ENCODE measurements at places on chromosomes 7 and 10.
A peak's percentile ranks its signal among the peaks of the same experiment; 100 is the strongest.

- no peak for DNase-seq
Observed at GRCh38 chr10:113284635-113285034, 268.2 kb upstream of the HABP2 start.

DNA sequence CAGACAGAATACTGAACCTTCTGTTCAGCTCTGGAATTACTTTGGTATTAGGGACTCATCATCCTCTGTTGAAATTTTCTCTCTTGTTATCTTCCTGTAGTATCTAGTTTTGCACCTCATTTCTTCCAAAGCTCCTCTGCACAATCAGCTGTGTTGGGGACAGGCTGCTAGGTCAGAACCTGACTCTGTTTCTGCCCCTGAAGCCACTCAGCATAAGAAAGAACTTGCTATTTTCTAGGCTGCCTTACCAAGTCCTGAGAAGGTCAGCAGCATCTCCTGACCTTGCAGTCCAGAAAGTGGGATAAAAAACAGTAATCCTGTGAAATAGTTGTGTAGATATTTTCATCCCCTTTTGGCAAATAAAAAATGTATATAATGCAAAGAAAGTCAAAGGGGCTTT is 862.6 kb downstream of the SORCS3 start:
- no peak for DNase-seq

DNA sequence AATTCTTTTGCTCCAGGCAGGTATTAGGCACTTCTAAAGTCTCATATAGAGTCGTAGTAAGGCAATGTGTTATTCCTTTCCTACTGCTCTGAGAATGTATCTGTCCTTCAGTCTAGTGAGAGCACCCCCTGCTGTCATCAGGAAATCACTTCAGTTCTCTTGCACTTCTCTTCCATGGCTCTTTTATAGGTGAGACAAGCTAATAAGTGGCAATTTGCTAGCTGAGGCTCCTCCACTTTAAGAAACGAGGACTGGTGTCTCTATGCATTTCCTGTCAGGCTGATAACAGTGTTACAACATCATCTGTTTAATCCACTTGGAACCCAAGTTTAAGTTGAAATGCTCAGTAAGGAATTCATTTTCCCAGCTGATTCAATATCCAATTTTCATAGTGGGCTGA is 350.6 kb downstream of the TFEC start:
- DNase-seq, result no peak

DNA sequence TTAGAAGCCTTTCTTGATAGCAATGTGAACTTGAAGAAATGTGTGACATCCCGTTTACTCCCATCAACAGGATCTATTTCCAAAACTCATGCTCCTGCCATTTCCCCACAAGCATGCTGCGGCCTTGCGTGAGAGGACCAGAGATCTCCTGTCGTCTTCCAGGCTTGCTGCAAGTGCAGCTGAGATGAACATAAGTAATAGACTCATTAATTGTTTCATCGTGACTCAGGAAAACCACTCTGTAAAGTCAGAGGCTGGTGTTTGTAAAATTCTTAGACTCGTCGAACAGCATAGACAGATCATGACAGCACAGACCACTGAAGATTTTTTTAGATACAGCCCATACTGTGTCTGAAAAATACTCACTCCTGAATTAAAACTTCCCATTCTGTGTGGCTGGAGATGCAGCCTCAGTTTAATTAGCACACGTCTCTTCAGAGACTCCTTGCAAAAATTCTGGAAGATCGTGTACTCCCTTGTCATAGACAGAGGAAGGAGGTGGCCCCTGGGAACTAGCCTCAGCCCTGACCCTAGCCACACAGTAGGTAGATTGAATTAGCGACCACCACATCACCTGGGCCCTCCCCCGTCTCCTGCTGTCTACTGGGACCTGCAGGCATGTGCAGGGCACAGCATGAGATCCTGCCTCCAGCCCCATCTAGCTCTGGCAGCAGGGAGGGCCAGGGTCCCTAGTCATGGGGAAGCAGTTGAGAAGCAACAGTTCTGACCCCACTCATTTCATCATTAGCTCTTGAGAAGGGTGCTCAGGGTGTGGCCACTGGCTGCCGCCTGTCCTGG is 226.0 kb downstream of the CELF2 start:
- no peak for DNase-seq

GRCh38 chr10:71270301-71271220 is 48.5 kb upstream of the SLC29A3 start:
- no peak for DNase-seq

GRCh38 chr10:12471135-12471534 is 121.8 kb downstream of the CAMK1D start:
- no peak for DNase-seq

GRCh38 chr10:97870990-97871389 is 21.3 kb downstream of the GOLGA7B start:
- no peak for DNase-seq

DNA sequence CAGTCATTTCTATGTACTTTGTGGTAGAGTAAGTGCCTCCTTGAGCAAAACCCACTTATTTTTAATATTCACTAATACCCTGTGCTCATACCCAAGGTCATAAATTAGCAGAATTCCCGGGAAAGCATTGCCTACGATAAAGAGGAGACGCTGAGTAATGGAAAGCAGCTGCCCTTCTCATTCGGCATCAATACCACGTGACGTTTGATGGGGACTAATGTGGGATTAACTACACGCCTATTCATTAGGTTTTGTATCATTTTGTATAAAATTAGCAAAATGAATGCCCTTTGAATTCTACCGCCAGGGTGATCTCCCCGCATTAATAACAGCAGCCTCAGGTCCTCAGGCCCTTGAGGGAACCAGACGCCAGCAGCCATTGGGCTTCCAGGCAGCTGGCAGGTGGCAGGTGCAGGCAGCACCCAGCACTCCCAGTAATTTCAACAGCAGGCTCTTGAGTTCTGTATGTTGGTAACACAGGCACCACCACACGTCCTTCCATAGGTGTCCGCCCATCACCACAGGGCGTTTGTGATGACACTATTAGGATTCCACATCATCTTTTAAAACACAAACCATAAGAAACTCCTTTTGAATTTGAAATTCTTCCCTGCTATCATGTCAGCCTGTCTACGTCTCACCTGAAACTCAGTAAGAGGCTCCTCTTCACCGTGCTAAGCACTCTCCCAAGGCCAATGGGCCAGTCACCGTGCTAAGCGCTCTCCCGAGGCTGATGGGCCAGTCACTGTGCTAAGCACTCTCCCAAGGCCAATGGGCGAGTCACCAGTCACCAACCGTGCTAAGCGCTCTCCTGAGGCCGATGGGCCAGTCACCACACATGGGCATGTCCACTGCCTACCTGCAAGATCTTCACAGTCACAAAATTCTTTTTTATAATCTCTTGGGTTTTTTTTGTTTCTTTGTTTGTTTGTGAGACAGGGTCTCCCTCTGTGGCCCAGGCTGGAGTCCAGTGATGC is 509.4 kb downstream of the PTPRN2 start:
- no peak for DNase-seq

DNA sequence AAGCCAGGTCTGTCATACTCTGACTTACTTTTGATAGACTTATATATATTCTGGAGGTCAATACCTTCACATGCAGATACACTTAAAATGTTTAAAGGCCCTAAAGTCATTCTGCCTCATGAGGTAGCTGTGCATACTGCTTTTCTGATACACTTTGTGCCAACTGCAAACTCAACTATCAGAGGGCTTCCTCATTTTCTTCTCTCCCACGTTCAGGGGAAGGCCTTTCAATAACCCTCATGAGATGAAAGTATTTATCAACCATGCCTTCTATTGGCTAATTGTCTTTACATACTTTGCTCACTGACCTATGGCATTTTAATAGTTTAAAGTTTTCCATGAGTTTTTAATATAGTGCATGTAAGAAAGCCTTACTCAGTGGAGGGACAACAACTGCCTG is 112.7 kb upstream of the AMPH start:
- no peak for DNase-seq

- DNase-seq, result peak; percentile 46
Observed at GRCh38 chr10:100999742-101000126, at the start of gene LZTS2. Gene LZTS2, plus strand, starts transcription at chr10:100999808. Its CDS starts 2,731 bp downstream, at chr10:101002539.

- no peak for DNase-seq
Observed at GRCh38 chr10:123512901-123513775, 153.0 kb upstream of the GPR26 start.

DNA sequence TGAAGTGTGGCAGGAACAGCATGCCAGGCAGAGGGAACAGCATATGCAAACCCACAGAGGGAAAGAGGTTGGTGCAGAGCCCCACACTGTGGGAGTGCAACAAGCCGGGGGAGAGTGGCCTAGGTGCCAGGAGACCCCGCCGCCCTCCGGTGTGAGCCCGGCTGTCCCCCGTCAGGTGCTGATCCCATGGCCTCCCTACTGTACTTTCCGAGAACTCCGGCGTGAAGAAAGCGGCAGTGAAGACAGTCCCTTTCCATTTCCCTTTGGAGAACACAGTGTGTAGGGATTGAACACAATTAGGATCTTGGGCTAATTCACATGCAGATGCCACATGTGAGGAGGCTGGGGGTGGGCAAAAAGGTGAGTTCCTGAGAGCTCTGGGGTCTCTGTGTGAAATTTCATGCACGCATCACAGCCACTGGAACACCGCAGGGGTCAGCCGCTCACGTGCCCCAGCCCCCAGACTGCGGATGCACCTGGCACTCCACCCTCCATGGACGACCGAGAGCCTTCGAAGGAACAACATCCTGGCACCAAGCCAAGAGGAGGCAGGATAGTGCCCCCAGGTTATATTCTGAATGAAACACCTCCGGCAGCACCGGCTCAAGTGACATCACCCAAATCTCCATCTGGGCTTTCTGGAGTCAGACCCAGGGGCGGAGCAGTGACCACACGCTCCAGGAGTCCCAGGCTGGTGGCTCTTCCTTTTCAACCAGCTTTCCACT is 82.1 kb upstream of the PPP2R2D start:
- DNase-seq, result peak; percentile 6

GRCh38 chr7:26900251-26900650 is 35.9 kb upstream of the SKAP2 start:
- no peak for DNase-seq

DNA sequence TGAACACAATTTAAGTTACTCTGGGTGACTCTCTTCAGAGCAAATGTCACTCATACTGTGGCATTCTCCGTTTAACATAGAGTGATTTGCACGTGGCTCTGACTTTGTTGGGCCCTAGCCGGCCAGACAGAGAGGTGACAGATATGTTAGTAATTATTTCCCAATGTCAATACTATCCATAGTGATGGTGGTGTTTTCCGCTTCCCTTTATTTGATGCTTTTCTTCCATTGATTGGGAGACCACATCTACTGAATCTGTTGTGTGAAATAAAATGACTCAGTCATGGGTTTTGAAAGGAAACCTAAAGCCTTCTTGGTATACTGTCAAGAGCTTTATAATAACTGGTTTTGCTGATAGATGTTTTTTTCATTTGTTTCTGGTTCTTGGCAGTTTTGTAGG is 7.4 kb downstream of the AVL9 start:
- no peak for DNase-seq

DNA sequence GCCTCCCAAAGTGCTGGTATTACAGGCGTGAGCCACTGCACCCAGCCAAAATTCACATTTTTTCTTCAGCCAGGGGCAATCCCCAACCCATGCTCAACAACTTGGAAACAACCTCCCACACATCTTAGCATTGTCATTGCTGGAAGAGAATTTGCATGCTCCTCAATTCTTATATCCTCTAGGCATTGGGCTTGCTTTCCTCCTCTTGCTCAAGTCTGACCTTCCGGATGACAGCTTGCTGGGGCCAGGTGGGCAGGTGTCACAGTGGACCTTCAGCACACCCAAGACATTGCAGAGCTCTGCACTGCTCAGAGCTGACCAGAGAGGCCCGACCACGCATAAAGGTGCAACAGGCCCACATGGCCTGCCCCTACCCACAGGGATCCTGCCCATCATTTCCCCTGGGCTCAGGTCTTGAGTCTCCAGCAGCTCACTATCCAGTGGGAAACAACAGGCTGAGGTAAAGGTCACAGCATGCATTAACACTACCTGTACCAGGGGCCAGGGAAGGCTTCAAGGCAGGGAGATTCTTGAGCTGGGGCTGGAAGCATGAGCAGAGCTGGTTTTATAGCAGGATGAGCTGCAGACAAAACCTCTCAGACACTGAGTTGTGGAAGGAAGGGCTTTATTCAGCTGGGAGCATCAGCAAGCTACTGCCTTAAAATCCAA is 6.8 kb upstream of the GPR15LG start:
- no peak for DNase-seq

- no peak for DNase-seq
Observed at GRCh38 chr7:106059556-106059955, 52.6 kb downstream of the SYPL1 start.

GRCh38 chr7:63030061-63030460 is 968.6 kb upstream of the ZNF722 start:
- no peak for DNase-seq

DNA sequence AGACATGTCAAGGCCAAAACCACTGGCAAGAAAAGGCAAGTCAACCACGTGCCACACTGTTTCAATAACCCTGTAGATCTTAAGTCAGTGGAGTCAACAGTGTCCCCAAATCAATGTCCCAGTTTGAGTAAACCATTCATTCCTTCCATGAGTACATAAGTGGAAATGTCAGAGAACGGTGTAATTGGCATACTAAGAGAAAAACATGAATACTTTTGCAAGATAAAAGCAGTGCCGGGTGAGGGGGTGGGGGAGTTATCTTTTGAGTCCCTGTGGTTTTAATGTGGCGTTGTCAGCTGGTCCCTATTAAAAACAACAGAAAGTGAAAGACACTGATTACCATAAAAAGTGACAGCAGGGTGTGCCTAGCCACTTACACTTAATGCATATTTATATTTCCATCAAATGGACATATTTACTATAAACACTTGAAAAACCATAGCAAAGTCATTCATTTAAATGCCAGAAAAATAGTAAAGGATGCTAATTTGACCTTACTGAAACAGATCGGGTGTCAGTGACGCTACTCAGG is 37.8 kb downstream of the RSU1 start:
- no peak for DNase-seq

DNA sequence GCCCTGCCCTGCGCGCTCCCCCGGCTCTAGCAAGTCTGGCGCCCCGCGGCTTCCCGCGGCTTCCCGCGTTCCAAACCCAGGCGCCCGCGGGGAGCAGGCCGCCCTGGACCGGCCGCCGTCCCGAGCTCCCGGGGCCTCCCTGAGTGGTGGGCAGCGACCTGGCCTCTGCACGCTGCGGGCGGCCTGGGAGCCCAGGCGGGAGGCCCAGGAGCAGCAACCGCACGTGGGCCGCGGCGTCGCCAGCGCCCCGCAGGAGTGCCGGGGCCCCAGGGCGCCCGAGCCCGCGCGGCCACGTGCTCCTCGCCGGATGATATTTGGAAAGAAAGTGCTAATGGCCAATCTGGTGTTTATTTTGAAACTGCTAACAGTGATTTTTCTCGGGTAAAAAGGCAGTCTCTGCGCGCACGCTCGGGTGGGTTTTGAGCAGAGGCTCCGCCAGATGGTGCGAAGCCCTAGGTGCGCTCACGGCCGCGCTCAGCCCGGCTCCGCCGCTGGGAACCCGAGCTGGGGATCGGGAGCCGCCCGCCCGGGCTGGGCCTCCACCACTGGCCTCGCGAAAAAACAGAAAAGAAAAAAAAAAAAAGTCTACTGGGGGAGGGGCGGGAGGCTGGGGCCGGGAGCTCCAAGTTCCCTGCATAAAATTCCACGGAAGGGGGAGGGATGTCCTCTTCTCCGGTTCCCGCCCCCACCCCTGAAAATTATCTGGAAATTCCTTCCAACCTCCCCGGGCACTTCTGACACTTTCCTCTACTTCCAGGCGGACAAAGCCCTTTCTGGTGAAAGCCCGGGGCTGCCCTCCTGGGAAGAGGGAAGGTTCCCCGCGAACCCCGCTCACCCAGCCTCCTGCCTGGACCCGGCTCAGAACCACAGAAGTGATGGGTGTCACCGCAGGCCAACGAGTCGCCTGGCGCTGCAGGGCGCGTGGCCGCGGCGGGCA is 4.3 kb downstream of the EBF3 start:
- DNase-seq, result no peak

Measured in progenitor cell of endocrine pancreas (in vitro differentiated cells).